ENCODE measurements at places on chromosomes 6 and 20.

- no peak for DNase-seq
These were observed 160.7 kb downstream of the ZFAND3 start for GRCh38 chr6:37980222-37980595.

- DNase-seq = no peak
These were observed 128.7 kb downstream of the EYA4 start for GRCh38 chr6:133369773-133370272.

DNA sequence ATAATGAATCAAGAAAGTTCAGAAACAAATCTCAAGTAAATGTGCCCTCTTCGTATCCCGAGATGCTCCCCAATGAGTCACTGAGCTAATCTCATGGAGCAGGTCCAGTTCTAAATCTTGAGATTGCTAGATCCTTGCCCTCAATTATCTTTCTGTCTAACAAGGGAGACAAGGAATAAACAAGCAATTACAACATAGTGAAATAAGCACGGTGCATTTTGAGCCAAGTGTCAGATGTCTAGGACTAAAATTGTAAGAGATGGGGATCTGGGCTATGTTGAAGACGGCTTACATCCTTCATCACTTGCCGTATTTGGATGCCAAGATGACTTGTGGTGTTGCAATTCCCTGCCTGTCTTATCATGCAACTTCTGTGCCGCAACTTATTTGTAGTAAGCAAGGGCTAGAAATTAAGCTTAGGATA lies 56.5 kb upstream of the ADGRF1 start:
- DNase-seq = no peak

DNA sequence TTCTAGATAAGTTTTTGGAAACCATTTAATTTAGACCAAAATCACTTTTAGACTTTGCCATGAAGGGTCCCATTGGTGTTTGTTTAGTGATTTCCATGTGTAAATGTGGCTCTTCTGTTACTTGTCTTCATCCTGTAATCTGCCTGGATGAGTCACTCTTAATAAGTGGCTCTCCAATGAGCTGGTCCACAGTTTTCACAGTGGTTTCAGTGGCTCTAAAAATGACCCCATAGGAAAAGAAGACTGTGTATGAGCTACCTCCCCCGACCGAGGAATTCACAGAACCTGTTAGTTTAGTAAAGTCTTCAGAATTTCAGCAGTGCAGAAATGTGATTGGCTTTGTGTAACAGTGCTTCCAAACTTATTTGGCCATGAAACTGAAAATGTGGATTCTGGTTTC lies 492.0 kb upstream of the MARCKS start:
- no peak for DNase-seq

- DNase-seq = no peak
These were observed 514.5 kb upstream of the GJE1 start for GRCh38 chr6:141618180-141618581.
